Ammon's horn (tissue), 1 donor: ENCODE measurements at places on chromosomes 1 and 21.

GRCh38 chr1:224124220-224124619 lies 10.3 kb downstream of the FBXO28 start:
- DNase-seq, result no peak

DNA sequence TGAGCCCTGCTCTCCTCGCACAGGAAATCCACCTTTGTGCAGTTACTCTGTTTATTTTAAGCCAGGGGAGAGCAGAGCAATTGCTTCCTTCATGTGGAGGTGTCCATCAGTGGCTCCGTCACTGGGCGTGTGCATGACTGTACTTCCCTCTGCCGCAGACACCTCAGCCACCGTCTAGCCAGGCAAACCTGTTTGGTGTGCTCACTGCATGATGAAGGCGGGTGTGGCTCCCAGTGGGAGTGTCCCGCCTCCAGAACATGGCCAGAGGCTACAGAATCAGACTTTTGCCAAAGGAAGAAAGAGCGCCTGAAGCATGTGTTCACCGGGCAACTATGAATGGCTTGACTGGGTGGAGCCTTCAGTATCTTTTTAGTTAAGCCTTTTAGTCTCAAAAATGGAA lies 26.1 kb upstream of the LAMC2 start:
- no peak for DNase-seq

GRCh38 chr1:161357073-161357472 lies 10.6 kb downstream of the CFAP126 start:
- no peak for DNase-seq

- no peak for DNase-seq
Observed at GRCh38 chr1:8012955-8013354, 13.2 kb downstream of the ERRFI1 start.

DNA sequence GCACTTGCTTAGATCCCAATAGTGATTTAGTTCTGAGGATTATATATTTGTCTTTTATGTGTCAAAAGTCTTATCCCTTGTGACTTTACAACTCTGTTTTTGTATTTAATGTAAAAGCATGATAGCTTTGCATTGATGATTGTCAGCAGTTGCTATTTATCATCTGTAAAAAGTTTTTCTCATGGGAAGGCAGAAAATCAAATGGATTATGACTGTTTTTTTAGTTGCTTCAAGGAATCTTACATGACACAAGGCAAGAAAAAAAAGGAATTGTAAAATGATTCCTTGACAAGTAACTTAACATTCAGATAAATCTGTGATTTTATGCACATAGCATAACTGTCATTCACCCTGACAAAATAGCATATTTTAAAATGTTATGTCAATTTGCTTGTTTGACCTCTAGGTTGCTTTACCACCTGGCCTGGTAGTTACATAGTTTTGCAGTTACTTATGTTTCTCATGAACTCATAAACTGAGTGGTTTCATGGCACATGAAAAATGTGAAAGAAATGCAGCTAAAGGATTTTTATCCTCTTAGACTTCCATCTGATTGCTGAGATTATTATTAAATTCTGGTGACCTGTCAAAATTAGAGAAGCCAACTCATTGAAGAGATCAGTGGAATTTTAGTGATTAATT lies 622.6 kb downstream of the ADGRL2 start:
- no peak for DNase-seq

GRCh38 chr1:11434501-11434900 lies 44.5 kb upstream of the DISP3 start:
- DNase-seq, result no peak

DNA sequence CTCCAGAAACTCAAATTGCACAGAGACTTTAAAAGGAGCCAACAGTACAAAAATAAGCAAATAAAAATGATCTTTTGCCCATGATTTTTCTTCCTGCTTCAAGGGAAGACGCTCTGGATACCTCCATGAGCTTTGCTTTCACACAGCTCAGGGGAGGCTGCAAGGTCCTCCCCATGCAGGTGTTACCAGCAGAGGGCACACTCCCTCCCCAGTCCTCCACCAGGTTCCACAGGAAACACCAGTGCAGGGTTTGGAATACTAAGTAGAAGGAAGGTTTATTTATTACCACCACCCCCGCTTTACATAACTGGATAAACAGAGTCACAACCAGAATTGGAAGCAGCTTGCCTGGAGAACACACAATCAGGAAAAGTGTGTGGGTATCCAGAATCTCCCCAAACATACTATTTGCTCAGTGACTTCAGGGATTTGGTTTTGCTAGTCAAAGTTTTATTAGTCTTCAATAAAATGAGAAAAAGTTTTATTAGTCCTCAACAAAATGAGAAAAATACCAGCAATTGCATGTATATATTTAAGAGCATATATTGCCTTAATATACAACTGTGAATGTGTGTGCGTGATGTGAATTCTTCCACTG lies 37.3 kb downstream of the HSD3B1 start:
- no peak for DNase-seq

- DNase-seq, result no peak
Observed at GRCh38 chr1:181155339-181155738, 66.8 kb downstream of the IER5 start.

DNA sequence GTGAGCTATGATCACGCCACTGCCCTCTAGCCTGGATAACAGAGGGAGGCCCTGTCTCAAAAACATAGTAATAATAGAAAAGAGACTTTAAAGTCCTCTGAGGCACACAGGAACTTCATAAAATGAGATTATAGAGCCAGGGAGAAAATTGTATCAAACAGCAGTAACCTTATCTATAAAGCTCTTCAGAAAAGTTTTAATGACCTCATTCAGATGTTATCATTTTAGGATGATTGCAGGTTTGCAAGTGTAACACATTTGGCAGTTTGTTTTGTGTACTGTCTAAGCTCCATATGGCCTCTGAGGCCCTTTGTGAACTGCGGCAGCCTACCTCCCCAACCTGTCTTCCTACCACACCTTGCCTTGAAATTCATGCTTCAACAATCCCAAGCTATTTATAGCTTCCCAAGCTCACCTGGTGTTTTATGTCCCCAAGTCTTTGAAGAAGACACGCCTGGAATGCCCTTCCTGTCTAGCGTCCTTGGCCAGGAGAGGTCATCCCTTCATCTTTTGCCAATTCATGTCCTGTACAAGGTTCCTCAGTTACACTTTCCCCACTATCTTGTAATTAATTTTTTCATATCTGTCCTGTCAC lies 8.5 kb upstream of the AKNAD1 start:
- no peak for DNase-seq

- DNase-seq, result no peak
Observed at GRCh38 chr21:27112186-27112585, 145.3 kb upstream of the ADAMTS5 start.

DNA sequence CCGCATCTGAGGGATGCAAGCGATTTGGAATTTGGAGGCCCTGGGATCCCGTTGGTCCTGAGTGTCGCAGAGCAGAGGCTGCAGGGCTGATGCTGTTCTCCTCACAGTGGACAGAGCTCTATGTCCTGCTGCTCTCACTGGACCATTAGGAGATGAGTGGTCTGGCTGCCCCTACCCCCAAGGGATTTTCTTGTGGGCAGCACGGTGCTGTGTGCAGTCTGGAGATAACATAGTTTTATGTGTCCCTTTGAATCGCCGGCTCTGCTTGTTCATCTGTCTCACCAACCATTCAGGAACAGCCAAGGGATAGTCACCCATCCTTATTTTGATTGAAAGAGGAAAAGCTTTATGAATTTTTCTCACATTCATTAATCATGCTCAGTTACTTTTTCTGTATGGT lies 49.9 kb downstream of the CHRM3 start:
- DNase-seq, result no peak

DNA sequence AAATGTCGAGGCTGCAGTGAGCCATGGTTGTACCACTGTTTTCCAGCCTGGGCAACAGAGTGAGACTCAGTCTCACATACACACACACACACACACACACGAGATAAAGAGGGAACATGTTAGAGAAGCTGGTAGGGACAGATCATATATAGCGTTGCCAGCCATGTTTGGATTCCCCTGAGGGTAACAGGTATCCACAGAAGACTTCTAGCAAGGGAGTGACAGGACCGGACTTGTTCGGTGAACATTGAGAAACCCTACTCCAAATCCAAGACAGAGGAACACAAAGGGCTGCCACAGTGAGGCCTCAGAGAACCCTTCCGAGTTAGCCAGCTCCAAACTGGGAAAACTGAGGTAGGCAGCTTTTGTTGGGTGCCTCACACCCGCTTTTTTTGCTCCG lies 3.7 kb upstream of the SARS1 start:
- no peak for DNase-seq

DNA sequence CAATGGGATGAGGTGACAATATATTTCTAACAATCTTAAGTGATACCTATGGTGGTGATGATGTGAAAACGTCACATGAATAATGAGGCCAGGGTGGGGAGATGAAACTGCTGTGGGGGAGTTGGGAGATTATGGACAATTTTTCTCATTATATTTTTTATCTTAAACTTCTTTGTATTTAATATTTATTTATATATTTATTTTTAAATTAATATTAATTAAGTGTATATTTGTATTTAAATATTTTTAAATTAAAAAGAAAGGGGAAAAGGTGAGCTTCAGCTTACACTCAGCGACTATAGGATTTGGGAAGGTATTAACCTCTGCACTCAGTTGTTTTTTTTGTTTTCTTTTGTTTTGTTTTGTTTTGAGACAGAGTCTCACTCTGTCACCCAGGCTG lies 158.7 kb downstream of the PSMG1 start:
- no peak for DNase-seq

DNA sequence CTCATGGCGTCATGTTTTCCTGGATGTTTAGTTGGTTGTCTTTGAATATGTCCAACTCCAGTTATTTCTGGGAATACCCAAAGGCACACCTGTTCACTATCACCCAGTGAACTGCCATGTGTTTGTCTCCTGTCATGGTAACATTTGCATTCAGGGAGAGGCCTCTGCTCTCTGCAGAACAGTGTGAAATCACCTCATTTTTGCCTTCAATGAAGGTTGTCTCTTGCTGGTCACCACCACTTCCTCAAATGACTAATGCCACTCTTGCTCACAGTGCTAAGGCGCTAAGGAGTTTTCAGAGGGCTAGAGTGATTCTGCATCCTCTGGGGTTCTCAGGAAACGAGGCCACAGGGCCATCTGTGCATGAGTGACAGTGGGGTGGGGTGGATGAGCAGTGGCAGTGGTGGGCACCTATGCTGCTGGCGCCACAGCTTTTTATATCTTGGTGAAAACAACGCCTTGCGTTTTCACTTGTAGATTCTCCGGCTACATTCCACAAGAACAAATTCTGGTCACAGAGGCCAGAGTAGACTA lies 60.0 kb upstream of the ATP5PO start:
- DNase-seq, result no peak

GRCh38 chr1:28160782-28161266 lies 15.7 kb downstream of the PTAFR start:
- DNase-seq, result no peak

DNA sequence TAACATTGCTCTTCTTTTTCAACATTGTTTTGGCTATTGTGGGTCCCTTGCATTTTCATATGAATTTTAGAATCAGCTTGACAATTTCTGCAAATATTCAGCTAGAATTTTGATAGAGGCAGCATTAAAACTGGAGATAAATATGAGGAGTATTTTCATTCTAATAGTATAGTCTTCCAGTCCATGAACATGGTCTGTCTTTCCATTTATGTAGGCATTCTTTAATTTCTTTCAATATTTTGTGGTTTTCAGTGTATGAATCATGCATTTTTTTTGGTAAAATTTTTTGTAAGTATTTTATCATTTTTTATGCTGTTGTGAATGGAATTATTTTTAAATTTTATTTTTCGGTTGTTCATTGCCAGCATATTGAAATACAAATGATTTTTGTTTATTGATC lies 97.2 kb downstream of the DNAH14 start:
- no peak for DNase-seq

GRCh38 chr1:232722626-232723025 lies 82.6 kb upstream of the MAP10 start:
- no peak for DNase-seq

DNA sequence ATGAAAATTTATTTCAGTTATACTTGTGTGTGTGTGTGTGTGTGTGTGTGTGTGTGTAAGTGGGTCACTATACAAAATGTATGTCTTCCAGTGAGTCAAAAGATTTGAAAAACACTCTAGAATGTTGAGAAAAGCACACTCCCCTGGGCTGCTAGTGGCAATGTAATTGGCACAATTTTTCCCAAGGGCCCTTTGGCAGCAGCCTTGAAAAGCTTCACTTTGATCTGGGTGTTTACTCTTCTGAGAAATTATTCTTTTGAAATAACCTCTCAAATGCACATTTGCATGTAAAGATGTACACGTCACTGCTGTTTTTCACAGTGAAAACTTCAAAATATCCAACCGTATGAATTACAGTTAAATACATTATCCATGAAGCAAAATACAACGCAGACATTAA lies 22.1 kb upstream of the SLC44A3 start:
- no peak for DNase-seq

DNA sequence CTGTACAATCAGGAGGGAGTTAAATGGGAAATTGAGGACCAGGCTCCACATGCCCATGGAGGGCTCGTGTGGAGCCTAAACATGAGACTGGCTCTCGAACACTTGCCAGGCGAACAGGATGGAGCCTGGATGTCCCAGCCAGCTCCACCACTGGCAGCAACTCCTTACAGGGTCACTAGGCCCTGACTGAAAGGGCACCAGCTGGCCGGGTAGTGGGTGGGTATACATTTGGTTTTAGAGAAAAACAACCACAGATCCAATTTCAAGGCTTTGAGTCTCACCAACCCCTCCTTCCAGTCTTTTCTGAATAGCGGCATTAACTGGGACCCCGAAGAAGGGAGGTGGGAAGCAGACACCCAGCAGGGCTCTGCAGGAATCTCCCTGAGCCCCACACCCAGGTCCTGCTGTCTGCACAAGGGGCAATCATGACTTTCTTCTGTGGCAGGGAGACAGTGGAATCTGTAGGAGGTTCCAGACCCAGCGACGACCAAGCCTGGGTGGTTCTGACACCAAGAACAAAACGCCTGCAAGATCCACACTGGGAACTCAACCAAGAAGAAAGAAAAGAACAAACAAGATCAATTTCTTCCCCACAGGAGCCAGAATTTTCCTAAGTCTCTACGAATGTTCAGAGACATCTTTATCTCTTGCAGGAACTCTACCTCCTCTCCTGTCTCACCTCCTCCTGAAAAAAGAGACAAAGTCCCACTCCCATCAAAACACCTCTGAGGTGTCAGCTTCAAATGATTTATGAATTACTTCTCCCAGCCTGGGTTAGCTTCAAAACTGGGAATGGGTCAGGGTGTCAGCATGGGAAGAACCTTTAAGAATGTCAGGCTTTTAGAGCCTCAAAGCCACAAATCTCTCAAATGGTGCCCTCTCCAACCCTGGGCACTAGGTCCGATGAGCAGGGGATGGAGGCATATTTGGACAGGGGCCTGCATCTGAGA lies 26.5 kb upstream of the SRP9 start:
- no peak for DNase-seq
